ENCODE measurements at places on chromosomes 1 and 21. TPM values are rescaled to one million over a fixed set of nuclear protein-coding genes. Genes with fewer than 3 reads are reported as not detected.
A peak's percentile ranks its signal among the peaks of the same experiment; 100 is the strongest.

- DNase-seq: no peak
These were observed 41.5 kb downstream of the CCDC30 start for GRCh38 chr1:42504535-42505128.

DNA sequence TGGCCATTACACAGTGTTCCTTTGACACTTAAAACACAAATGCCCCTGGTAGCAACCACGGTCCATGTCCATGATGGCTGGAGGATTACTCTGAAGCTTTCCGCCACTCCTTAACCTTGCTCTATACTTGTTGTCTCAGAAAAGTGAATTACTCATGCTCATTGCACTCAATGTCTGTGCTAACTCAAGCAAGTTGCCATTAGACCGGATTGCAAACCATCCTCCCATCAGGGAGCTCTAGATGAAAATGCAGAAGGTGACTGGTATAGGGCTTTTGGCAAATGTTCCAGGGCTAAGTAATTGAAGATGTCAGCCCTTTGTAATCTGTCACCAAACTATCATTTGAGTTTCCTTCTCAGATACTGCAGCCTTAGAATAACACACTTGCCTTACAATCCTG is 1288.3 kb upstream of the B3GALT2 start:
- DNase-seq: no peak

- DNase-seq: no peak
These were observed 284.4 kb upstream of the GJB5 start for GRCh38 chr1:34470401-34470800.

- no peak for DNase-seq
These were observed 2.2 kb downstream of the CACNA1E start for GRCh38 chr1:181485287-181486097.

DNA sequence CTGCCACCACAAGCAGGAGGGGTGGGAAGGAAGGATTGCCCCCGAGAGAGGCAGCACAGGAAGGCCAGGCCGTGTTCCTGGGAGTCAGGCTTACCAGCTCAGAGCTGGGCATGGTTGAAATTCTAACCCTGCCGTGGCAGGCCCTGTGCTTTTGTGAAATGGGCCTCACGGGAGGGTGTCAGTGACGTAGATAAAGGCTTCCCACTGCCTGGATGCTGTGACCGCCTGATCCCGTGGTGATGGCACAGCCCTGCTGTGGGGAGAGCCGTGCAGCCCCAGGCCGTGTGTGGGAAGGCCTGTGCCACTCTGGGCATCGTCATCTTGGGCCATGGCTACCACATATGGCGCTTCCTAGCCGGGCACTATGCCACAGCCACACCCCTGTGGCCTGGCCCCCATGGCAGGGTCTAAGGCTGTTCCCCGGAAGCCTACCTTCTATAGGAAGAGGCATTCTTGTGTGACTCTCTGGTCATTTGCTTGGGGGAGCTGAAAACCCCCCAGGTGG is 161.3 kb downstream of the PCBP3 start:
- DNase-seq: no peak

GRCh38 chr1:207239874-207240273 is 81.6 kb upstream of the CD55 start:
- DNase-seq: no peak

DNA sequence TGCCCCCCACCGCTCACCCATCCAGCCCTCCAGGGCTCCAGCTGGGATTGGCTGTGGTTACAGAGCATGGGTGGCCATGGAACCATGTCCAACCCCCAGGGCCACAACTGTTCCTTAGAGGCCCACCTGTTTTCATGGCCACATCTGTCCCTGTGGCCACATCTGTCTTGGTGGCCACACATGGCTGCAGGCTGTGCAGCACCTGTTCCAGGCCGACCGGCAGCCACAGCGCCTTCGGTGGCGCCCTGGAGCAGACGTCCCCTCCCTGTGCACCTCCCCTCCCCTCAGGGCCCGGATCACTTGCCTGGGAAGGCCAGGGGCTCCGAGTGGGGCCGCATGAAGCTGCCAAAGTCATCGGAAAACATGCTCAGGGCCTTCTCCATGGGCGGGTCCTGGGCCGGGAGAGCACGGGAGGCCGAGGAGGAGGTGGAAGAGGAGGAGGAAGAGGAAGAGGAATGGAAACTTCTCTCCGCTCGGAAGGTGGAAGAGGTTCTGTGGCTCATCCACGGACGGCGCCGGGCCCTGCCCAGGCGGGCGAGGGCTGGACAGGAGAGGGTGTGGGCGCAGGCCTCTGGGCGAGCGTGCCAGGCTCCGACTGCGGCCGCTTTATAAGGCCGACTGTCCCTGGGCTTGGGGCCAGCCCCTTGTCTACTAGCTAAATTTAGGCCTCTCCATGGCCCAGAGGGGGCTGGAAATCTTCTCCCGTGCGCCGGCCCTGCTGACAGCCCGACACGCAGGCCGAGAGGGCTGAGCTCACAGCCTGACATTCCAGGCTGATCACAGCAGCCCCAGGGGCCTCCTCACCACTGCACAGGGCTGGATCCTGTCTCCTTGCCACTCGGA is at the start of gene HSPB7:
Gene HSPB7, minus strand, starts transcription at position 583 of the 843 bp plus-strand sequence. Its CDS starts 80 bp downstream, at position 503.
- DNase-seq: peak; percentile 96

GRCh38 chr1:244076740-244077139 is 25.7 kb downstream of the ZBTB18 start:
- no peak for DNase-seq

GRCh38 chr21:41066086-41066938 is 101.6 kb upstream of the BACE2 start:
- no peak for DNase-seq

GRCh38 chr1:21266119-21266774 is 24.0 kb downstream of the ECE1 start:
- DNase-seq: no peak

The FCN3 gene
- total RNA-seq: not detected
